Activated CD4-positive, alpha-beta memory T cell treated with anti-CD3 and anti-CD28 coated beads for 36 hours (primary cell): ENCODE measurements at places on chromosomes 3 and 15. TPM values are rescaled to one million over a fixed set of nuclear protein-coding genes. Genes with fewer than 3 reads are reported as not detected.
A peak's percentile ranks its signal among the peaks of the same experiment; 100 is the strongest.

The C2CD4A gene
- 2.3 TPM for total RNA-seq

The AHSG gene
- not detected for total RNA-seq

The CCDC80 gene
- not detected for total RNA-seq

The GABRR3 gene
- total RNA-seq = not detected

GRCh38 chr3:150759947-150760346 lies 3.0 kb downstream of the SIAH2 start:
- no peak for DNase-seq
- H3K36me3 ChIP-seq = peaks cover 67% of the 10 kb centered on the region
- peaks cover 52% of the 10 kb centered on the region for H3K4me1 ChIP-seq
- H3K27me3 ChIP-seq = no peaks in the 10 kb centered on the region
- H3K27ac ChIP-seq = peak overlapping the region; percentile 99
- peak overlapping the region; percentile 95 for H3K4me3 ChIP-seq

DNA sequence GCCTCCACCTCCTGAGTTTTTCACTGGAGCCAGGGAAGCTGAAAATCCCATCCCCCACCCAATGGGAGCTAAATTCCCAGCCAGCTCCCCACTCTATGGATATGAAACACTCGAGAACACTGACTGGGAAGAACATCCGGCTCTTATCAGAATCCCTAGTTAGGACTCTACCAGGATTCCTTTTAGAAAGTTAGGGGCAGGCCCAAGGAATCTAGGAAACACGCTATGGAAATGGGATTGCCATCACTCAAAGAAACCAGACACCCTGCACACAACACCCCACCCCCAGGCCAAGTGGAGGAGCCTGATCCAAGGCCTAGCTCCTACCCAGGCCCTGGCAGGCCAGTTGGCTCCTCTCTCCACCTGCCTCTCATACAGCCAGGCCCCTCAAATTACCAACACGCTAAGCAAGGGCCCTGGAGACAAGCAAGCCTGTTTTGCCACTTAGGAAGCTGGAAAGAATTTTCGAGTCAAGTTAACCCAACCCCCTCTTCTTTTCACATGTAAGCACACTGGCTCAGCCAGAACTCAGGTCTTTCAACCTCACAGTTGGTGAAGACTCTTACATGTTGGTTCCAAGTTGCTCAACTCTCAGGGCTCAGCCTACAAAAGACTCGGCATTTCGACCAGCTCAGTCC lies 75.5 kb downstream of the RBPMS2 start:
- peaks cover 64% of the 10 kb centered on the region for H3K4me1 ChIP-seq
- H3K27me3 ChIP-seq = no peaks in the 10 kb centered on the region
- H3K4me3 ChIP-seq = no peak overlapping the region

DNA sequence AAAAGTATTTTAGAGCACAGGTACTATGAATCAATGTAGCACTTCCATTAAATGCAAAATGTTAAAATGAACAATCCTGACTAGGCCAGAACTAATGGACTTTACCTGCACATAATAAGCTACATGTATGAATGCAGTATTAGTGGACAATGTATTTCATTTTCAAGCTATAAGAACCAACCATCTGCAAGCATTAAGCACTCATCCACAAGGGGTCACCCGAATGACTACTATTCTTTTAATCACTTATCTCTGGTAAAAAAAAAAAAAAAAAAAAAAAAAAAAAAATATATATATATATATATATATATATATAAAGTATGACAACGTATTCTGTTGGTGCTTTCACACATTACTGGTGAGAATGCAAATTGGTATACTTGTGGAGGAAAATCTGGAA lies 7.2 kb downstream of the HERC1 start:
- H3K4me1 ChIP-seq = peaks cover 63% of the 10 kb centered on the region
- no peak overlapping the region for H3K4me3 ChIP-seq
- H3K27ac ChIP-seq = no peak overlapping the region
- no peak for DNase-seq
- no peaks in the 10 kb centered on the region for H3K36me3 ChIP-seq

- DNase-seq = no peak
- H3K27ac ChIP-seq = no peak overlapping the region
- peaks cover 49% of the 10 kb centered on the region for H3K36me3 ChIP-seq
- no peaks in the 10 kb centered on the region for H3K4me1 ChIP-seq
- H3K4me3 ChIP-seq = no peak overlapping the region
- no peaks in the 10 kb centered on the region for H3K27me3 ChIP-seq
Measured at GRCh38 chr3:10093678-10094077, 14.4 kb downstream of the FANCD2OS start.

DNA sequence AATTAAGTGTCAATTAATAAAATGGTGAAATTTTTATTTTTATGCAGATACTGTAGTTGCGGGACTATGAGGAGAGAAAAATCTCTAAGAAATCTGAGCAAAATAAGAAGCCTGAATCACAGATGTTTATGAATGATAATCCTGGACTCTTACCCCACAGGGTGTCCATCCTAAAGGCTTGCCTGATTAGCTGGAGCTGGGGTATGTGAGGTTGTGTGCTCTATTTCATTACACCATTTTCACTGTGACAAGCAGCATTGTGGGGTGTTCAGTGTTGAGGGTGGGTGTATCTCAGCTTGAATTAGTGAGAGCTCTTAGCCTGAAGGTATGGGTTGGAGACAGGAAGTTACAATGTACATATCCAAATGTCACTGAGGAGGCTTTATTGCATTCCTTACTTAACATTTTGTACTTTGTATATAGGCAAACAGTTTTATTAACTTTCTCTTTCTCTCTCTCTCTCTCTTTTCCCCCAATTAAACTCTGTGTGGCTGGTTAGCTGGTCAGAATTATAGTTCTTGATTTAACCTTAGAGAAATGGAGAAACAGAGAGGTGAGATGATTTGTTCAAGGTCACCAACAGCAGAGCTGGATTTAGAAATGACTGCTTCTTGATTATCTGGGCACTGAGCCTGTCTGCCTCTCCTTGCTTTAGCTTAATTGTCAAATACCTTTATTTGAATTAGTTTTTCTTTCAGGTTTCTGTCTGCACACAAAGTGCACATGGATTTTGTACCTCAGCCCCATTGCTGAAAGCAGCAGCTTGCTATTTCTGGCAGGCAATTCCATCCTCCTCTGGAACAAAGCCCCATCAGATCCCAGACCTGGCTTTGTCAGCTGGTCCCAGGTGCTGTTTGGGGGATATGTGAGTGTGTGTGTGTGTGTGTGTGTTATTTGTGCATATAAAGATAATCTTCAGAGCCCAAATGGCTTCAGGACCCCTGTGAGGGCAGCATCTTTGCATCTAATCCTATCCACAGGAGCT lies 35.8 kb downstream of the GJD2 start:
- peaks cover 26% of the 10 kb centered on the region for H3K27me3 ChIP-seq
- no peak for DNase-seq
- no peak overlapping the region for H3K4me3 ChIP-seq

GRCh38 chr15:45389351-45389750 lies 11.0 kb upstream of the GATM start:
- no peaks in the 10 kb centered on the region for H3K4me1 ChIP-seq
- no peak overlapping the region for H3K27ac ChIP-seq
- no peaks in the 10 kb centered on the region for H3K36me3 ChIP-seq
- DNase-seq = no peak

DNA sequence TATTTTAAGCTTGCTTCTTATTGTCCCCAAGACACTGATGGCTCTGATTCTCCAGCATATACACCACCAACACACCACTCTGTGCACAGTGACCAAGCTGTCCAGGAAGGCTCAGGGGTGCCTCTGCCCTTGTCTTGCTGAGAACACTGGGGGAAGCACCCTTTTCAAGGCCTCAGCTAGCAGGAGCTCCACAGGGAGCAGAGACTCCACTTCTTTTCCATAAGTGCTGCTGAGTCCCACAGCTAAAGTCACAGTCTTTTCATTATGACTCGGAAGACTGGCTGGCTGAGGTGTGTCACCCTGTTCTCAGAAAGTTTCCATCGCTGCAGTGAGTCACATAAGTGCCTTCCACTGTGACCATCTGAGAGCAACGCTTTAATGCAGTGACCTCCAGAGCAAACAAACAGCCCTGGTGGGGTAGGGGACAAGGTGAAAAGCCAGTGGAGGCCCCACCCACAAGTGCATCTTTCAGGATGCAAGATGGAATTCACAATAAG lies 226.9 kb upstream of the CHRNA7 start:
- no peaks in the 10 kb centered on the region for H3K27me3 ChIP-seq
- H3K4me1 ChIP-seq = no peaks in the 10 kb centered on the region
- no peak overlapping the region for H3K4me3 ChIP-seq
- no peaks in the 10 kb centered on the region for H3K36me3 ChIP-seq

GRCh38 chr15:81547521-81548132 lies 173.6 kb upstream of the TMC3 start:
- no peak for DNase-seq
- no peak overlapping the region for H3K27ac ChIP-seq
- H3K4me1 ChIP-seq = no peaks in the 10 kb centered on the region
- H3K36me3 ChIP-seq = no peaks in the 10 kb centered on the region
- H3K27me3 ChIP-seq = peaks cover 2% of the 10 kb centered on the region

DNA sequence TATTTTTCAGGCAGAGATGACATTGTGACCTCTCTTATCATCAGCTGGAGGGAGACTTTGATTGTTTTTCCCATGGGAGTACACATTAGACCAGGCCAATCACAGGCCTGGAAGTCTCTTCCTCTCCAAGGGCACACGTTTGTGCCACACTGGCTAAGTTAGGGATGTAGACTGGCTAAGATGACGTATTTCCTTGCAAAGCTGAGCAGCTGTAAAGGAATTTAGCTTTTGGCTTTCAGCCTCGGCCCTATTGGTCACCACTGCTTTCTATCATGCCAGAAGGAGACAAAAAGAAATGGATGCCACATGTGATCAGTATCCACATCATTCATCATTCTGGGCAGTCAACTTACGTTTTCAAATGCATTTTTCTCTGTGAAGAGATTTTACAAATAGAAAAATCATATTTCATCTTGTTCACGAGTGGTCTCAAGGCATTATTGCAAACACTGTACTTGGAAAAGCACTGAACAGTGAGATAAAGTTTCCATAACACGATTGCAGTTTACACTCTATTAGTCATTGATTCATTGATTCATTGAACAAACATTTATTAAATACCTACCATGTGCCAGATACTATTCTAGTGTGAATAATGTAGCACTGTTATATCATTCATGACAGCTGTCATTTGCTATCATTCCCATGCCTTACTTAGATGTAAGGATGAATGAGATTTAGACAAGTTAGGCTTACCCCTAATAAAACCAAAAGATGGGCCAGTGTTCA lies 27.0 kb upstream of the RNF7 start:
- H3K36me3 ChIP-seq = no peaks in the 10 kb centered on the region
- H3K27ac ChIP-seq = no peak overlapping the region
- H3K4me3 ChIP-seq = no peak overlapping the region

DNA sequence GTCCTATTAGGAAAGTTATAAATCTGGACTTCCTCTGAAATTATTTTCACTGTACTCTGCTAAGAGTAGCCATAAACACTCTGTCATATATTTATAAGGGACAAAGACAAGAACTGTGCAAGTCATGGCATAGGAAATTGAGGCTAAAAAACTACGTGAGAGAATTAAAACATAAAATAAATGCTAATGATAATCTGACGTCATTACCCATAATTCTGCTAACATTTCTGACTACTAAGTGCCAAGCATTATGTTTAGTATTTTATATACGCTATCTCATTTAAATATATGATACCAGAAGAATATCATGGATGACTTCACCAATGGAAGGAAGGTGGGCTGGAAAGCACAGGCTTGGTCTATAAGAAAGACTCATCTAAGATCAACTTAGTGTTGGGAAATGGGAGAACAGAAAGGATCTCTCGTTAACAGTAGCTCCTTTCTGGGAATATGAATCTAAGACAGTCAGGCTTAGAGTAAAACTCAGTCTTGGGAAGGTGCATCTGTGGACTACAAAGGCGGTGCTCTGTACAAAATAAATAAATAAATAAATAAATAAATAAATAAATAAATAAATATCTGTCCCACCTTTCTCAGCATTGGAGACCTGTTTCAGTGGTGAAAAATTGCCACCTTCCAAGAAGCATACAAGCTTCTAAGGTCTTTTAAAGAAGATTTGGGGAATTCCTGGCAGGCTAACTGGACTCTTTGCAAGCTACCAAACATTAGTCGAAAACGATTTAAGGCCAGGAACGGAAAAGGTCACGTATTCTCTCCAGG lies 267.4 kb downstream of the CGGBP1 start:
- no peak overlapping the region for H3K27ac ChIP-seq
- H3K27me3 ChIP-seq = peaks cover 53% of the 10 kb centered on the region
- H3K36me3 ChIP-seq = no peaks in the 10 kb centered on the region
- H3K4me1 ChIP-seq = peaks cover 23% of the 10 kb centered on the region
